ENCODE measurements at places on chromosomes 6 and 20.

GRCh38 chr6:167664678-167665660 lies 161.7 kb upstream of the AFDN start:
- DNase-seq = no peak

DNA sequence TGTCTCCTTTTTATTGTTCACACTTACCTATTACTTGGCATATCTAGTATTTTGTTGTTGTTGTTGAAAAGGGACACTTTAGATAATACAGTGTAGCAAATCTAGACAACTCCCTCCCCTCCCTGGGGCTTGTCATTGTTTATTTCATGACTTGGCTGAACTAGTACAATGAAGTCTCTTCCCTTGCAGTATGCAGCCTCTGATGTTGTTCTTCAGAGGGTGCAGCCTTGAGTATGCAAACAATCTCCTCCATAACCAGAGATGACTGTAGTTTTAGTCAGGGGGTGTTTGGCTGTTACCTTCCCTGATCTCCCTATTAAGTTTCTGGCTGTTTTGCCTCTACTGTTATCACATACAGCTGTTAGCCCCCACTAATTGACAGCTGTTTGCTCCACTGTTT lies 315.4 kb upstream of the RUNX2 start:
- DNase-seq = no peak

DNA sequence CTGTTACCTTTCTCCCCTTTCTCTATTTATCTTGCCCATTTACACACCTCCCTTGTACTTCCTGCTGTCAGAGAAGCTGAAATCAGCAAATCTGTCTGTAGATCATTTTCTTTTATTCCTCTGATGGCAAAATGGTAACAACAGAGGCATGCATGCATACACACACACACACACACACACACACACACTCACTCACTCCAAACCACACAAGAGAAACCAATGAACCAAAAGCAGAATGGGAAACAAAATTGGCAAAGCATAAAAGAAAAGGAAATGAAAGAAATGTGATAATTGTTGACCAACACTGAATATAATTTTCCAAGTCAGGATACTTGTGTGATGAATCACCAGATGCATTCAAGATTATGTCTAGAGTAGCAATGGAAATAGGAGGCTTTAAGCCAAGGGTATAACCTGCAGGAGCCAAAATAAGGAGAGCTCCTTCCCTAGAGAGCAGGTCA lies 172.4 kb downstream of the PLCB4 start:
- no peak for DNase-seq

- no peak for DNase-seq
Observed at GRCh38 chr6:145507239-145507638, 228.1 kb downstream of the EPM2A start.

DNA sequence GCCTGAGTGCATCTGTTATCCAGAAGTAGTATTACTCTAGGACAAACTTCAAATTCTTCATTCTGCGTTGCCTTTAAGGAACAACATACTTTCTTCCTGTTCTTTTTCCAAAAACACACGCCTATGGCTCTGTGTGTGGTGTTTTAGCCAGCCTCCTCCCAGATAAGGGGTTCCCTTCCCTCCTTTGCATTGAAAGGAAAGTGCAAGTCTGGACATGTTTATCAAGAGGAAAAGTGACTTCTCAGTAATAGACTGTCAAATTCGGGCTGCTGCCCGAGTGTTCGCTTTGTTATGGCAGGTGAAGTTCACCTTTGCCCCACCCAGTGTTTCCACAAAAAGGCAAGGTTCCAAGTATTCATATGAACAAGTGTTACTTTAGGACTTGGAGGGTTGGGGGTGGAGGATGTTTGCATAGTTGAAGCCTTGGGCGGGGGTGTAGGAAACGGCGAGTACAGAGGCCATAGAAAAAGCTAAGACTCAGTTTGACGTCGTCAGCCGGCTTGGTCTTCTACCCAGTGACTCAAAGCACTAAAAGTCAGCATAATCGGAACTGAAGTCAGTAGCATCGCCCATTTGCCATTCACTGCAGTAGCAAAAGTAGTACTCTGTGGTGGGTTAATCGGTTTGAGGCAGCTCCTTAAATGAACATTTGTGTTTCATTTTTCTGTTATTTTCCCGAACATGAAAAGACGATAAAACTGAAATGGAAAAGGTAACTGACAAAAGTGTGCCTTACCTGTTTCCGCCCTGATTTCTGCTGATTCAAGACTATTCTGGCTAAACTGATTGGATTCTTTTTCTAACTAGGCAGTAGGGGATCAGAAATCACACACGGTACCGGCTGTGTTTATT lies 12.5 kb downstream of the PRDM1 start:
- DNase-seq = no peak

DNA sequence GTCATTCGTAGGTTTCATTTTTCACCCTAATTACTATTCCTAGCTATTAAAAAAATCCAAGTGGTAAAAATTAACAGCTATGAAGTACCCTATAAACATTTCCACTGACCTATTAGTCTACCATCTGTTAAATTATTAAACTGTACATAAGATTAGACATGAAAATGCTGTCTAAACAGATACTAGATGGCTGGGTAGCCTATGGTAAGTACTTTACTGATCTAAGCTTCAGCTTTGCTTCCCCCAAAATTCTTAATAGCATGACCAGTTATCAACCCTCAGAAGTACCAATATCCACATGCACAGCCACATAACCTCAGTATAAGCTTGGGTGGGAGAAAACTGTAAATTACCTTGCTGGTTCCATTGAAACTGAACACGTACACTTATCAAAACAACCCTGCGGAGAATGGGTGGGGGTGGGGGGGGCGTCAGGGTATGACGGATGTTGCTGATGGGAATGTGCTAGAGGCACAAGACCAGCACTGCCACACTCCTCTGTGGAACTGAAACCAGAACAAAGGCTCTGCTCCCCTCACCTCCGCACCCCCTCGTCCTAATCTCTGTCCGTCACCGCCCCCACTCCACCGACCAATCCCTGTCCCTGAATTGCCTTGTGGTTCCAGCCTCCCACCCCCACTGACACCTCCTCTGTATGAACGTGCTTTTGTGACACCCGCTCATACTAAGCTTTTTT lies 45.3 kb downstream of the B4GALT5 start:
- DNase-seq = no peak

- no peak for DNase-seq
Observed at GRCh38 chr6:166830185-166830890, 126.0 kb downstream of the RNASET2 start.

GRCh38 chr20:58313396-58313795 lies 3.9 kb downstream of the RAB22A start:
- no peak for DNase-seq

DNA sequence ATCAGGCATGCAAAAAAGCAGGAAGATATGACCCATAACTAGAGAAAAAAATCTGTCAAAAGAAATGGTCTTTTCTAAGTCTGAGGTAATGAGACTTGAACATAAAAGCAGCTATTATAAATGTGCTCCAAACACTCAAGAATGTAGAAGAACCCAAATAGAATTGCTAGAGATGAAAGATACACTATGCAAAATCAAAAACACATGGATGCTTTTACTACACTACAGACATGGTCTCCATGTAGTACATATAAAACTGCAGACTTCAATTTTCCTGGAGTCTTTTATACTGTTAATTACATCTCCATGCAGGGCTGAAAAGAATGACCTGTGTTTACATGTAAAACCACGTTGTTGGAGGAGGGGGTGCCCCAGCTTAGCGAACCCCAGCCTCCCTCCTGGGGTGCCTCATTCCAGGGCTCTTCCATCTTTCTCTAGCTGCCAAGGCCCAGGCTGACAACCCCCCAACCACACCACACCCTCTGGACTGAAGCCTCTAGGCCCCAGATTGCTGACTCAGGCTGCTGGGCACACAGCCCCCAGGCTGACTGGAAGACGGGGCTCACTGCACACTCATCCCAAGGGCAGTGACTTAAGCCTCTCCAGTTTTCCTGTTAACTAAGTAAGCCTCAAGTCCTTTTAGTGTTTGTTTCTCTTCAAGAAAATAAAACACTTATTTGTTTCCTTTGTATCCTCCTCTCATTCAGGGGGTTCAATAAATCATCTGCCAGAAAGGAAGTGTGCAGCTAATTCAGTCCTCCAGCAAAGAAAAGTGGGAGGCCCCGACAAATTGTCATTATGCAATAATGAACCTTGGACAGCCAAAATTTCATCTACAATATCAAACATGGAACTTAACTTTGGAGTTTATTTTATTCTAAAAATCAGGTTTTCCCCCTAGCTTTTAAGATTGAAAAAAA lies 26.0 kb upstream of the PLAGL1 start:
- DNase-seq = no peak

DNA sequence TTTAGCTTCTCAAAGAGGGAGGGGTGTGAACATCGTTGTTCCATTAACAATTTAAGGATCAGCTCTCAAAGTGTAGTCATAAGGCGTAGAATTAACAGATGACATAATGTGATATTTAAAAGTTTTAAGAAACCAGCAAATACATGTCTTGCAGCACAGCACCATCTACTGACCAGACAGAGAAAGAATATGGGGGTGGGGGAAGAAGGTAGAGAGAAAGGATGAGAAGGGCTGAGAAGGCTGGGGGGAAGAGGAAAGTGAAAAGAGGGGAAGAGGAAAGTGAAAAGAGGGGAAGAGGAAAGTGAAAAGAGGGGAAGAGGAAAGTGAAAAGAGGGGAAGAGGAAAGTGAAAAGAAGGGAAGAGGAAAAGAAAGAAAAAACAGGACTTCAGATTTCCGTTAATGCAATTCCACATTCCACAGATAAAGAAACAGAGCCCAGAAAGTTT lies 80.9 kb downstream of the HAO1 start:
- DNase-seq = no peak

All from coronary artery (tissue), 2 donors.